ENCODE measurements at places on chromosomes 3 and 15. TPM values are rescaled to one million over a fixed set of nuclear protein-coding genes. Genes with fewer than 3 reads are reported as not detected.

DNA sequence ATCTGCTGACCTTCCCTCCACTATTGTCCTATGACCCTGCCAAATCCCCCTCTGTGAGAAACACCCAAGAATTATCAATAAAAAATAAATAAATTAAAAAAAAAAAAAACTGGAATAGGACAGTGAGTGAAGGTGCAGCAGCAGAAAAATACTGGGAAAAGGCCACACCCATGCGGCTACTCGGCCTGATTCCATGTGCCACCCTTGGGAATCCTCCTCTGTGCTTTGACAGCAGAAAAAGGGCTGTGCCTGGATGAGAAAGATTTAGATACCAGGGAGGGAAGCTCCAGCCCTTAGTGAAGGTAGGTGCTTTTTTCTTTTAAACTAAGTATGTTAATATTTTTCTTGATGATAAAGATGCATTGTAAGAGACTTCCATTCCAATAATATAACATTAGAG lies 107.8 kb downstream of the CTNNB1 start:
- no peaks in the 10 kb centered on the region for H3K36me3 ChIP-seq
- H3K4me1 ChIP-seq, result no peaks in the 10 kb centered on the region
- H3K27ac ChIP-seq, result no peak overlapping the region
- DNase-seq, result no peak
- peaks cover 3% of the 10 kb centered on the region for H3K27me3 ChIP-seq

GRCh38 chr3:170058127-170058526 lies 20.3 kb downstream of the GPR160 start:
- peaks cover 43% of the 10 kb centered on the region for H3K4me1 ChIP-seq
- H3K27ac ChIP-seq, result no peak overlapping the region
- H3K27me3 ChIP-seq, result no peaks in the 10 kb centered on the region
- H3K36me3 ChIP-seq, result peaks cover 2% of the 10 kb centered on the region
- DNase-seq, result no peak

PTH1R gene
- total RNA-seq, result not detected

GRCh38 chr3:78163379-78163778 lies 1123.5 kb downstream of the ROBO2 start:
- H3K36me3 ChIP-seq, result no peaks in the 10 kb centered on the region
- no peak overlapping the region for H3K27ac ChIP-seq
- no peaks in the 10 kb centered on the region for H3K27me3 ChIP-seq
- no peak overlapping the region for H3K4me3 ChIP-seq
- no peak for DNase-seq

KBTBD13 gene
- not detected for total RNA-seq

All from activated T-helper 1 cell treated with anti-CD3 and anti-CD28 coated beads, Interleukin-12 subunit alpha, Interleukin-12 subunit beta, Interleukin-2, Interleukin-4 antibody, amounts not matched to agents 30 ng/mL and 10 ng/mL and 1 ng/mL, durations not matched to agents 14 hours and 24 hours and 36 hours (primary cell).